NCI-H2081 treated with DMSO at 0.1 percent for 48 hours (cell line): ENCODE measurements at places on chromosomes 1 and 21.

GRCh38 chr21:43645136-43645891 is 14.0 kb downstream of the HSF2BP start:
- DNase-seq = no peak

DNA sequence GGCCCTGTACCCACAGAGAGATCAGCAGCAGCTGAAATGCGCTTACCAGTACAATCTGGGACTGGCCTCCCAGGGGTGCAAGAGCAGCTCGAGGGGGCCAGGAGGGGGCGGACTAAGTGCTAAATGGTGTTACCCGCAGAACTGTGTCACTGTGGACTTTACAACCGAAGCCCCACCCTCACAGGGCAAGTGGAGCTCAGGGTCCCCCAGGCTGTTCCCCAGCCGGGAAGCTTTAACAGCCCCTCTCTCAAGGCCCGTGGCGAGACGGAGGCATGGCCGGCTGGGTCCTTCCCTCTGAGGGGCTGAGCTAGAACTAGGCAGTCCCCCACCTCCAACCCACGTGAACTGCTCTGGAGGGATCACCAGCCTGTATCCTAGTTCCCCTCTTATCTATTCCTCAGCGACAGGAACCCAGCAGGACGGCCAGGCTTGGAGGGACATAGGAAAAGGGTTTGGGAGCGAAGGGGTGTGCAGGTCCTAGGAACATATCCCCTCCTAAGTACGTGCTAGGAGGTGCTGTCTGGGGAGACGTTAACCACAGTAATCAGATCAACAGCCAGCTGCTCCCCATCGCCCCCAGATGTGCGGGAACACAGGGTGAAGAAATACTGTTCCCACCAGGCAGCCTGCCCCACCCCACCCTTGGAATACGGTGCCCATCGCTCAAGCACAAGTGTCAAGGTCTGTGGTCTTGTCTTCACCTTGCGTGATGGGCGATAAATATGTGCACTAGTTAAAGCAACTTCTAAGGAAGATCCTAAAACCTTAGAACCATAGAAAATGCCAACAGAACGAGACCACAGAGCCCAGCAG is 24.4 kb downstream of the ZBTB17 start:
- no peak for DNase-seq

- DNase-seq = no peak
These were observed 30.0 kb downstream of the XCL2 start for GRCh38 chr1:168513656-168514404.

GRCh38 chr1:229874136-229874535 is 192.9 kb upstream of the GALNT2 start:
- DNase-seq = no peak

DNA sequence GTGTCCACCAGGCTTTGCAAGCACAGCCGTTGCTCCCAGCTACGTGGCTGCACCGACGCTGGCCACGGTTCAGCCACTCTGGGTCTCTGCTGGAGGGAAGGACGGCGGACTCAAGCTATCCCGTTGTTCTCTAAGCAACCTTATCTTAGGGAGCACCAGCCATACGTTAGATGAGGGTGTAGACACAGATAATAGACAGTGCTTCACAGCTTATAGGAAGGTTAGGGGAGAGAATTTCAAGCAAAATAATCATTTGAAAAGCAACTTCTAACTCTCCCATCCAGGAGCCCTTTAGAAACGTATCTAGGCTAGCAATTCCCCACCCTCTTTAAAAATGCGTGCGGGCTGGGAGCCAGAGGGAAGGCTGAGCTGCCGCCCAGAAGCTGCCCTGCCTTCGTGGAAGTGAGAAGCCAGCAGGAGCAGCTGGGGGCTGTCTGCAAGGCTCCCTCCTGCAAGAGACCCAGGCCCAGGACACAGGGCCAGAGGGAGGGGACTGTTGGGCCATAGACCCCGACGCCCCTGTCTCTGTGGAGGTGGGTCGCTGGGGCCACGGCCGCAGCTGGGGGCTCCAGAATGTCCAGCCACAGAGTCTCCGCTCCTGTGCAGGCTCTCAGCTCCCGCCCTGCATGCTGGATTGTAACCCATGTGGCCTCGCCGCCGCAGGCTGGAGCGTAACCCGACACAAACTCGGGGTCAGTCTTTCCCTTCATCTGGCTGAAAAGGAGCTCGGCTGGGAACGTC is 31.2 kb upstream of the COL6A2 start:
- DNase-seq = no peak

DNA sequence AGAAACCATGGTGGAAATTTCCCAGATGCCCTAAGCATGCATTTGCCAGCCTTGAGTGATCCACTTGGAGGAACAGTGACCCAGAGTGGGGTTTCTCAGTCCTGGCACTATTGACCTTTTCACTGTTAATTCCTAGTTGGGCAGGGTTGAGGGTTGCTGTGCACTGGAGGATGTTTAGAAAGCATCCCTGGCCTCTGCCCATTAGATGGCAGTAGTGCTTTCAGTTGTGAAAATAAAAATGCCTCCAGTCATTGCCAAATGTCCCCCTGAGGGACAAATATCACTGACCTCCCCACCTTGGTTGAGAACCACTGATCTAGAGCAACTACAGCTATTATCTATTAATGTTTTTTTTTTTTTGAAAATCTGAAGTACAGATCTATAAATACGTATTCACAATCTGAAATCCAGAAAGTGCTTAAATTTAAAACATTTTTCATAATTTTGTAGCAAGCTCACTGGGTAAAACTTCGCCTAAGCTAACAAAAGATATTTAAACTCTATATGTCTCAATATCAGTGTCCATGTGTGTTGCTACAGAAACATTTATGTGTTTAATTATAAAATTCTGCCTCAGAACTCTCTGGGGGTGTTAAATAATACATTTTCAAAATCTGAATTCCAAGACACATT is 27.3 kb downstream of the F3 start:
- DNase-seq = no peak

DNA sequence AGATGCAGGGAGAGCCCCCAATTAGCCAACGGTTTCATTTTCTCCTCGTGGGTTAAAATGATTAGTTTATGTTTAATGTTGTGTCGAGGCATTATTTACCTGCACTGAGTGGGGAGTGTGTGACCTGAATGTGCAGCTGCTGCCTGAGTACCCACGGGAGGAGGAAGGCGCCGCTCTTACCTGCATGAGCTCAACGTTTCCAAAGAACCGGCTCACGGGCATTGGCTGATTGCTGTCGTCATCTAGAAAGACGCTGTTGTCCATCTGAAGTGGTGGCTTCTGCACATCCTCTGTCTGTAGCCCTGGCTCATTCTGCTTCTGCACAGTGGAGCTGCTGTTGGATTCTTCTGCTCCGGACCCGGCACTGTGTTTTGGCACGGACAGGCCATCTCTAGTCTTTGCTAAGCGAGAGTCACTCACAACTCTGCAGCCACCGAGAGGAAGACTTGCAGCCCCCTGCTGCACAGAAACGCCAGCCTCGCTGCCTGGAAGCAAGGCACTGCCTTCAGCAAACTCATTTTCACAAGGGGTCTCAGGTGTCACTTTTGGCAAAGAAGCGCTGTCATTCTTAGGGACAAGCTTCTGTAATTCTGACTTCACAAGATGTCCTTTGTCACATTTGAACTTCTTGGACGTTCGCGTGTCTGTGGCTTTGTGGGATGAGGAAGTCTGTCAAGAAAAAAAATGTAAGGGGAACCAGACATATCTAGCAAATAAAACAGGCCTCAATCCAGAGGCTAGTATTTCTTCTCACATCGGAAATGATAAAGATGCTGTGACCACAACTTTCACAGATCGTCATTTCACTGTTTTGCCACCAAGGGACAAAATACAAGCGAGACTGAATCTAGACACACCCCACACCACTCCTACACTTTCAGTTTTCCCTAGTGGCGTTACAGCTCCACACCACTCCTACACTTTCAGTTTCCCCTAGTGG is 9.4 kb downstream of the C1orf174 start:
- no peak for DNase-seq

DNA sequence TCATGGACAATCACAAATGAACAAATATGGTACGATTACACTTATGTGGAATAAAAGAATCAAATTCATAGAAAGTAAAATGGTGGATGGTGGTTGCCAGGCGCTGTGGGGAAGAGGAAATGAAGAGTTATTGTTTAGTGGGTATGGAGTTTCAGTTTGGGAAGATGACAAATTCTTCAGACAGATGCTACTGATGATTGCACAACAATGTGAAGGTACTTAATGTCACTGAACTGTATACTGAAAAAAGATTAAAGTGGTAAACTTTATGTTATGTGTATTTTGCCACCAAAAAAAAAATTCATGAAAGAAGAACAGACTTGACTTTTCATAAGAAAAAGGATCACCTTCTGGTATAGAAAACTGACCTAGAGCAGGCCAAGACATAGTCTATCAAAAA is 745.6 kb upstream of the CXADR start:
- no peak for DNase-seq

DNA sequence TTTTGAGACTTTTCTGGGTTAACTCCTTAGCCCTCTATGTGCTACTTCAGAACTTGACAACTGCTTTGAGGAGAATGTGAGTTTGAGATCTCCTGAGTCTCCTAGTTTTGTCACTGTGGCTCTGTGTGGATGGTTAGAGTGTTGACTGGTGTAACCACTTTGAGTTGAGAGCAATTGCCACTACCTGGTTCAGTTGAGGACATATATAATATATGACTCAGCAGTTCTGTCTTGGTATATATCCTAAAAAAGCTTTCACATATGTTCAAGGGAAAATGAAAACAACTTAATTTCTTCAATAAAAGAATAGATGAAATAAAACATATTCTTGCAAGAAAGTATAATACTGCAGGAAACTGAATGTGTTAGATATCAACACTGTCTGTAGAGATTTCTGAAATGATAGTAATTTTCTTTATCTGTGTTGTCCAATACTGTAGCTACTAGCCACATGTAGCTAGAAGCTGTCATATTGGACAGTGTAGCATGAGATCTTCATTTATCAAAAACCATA is 96.7 kb upstream of the QSOX1 start:
- DNase-seq = no peak

DNA sequence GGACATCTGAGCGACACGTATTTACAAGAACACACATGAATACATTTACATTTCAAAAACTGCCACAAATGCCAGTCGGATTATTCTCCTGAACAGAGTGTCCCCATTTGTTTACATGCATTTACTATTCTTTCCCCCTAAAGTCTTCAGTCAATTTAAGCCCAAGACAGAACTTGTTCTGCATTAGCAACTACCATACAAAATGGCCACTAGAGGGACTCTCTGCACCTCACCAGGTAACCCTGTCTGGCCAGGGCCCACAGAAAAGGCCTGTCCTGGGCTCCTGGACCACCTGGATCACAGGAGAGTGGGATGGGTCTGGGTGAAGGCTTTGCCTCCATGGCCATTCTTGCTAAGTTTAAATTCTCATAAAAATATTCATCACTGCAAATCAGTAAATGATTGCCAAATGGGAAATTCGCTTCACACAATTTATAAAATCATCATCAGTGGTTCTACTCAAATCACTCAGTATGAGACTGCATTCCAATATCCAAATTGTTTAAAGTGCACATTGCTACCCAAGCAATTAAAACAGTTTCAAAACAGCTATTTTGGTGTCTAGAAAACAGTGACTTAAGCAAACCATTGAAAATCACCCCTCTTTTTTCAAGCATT is 12.5 kb upstream of the GUCA2A start:
- peak; percentile 22 for DNase-seq

DNA sequence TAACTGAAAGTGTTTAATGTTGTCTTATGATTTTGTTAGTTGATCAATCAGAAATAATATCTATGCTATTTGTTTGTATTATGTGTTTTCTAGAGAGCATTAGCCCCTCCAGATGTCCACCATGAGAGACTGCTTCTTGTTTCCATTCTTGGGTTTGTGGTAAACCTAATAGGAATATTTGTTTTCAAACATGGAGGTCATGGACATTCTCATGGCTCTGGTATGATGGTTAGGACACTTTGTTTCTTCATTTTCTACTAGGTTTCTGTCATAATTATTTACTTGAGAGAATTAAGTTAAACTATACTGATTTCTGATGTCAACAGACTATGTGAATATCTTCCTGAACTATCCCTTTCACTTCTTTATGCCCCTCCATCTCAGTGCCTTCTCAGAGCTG is 16.1 kb downstream of the SLC30A7 start:
- DNase-seq = no peak

DNA sequence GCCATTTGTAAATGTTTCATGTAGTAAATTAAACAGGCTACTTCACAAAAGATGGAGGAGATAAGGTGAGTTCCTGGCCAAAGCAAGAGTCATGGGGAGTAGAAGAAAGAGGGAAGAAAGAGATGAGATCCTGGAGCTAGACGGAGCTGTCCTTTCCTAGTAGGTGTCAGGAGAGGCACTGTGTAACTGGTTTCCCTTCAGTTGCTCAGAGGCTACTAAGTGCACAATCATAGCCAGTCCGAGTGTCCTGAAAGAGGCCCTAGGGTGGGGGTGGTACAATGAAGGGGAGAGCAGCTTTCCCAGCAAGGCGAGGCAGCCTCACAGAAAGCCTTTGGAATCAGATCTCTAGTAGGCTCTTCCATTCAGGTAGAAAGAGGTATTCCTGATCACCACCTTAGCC is 390.9 kb downstream of the KCNH1 start:
- DNase-seq = no peak

- peak; percentile 81 for DNase-seq
These were observed 35.5 kb downstream of the COQ8A start for GRCh38 chr1:226975259-226976250.

DNA sequence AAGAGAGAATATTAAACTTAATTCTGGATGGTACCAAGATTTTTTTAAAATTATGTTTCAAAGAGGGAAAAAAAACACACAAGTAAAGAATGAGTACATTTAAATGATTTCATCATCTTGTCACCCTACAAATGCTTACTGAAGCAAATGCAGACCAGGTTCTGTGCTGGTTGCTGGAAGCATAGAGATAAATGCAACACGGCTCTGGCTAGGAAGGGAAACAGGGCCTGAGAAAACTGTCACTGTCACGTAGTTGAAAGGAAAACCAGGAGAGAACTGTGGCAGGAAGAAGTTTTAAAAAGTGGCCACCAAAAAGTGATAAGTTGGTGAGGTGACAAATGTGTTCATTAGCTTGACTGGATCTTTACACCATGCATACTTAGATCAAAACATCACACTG is 336.9 kb upstream of the NFIA start:
- DNase-seq = no peak

GRCh38 chr1:158506369-158506987 is 34.5 kb downstream of the OR10R2 start:
- no peak for DNase-seq

GRCh38 chr1:179856296-179856695 is 21.3 kb downstream of the TOR1AIP2 start:
- no peak for DNase-seq

GRCh38 chr1:9537863-9538668 is 1.2 kb upstream of the SLC25A33 start:
- no peak for DNase-seq
